ENCODE measurements at places on chromosomes 5 and 9.

DNA sequence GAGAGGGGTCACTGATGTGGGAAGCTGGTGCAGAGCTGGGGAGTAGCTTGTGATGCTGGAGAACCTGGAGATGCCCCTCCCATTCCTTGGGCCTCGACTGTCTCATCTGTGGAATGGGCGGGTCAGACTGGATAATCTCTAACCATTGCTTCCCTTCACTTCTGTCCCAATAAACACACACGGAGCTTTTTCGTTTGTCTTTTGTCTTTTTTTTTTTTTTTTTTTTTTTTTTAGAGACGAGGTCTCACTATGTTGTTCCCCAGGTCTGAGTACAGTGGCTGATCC is 36.5 kb downstream of the ALG2 start:
- no peak for DNase-seq

- no peak for DNase-seq
Observed at GRCh38 chr9:98147582-98147981, 28.6 kb upstream of the TRIM14 start.

DNA sequence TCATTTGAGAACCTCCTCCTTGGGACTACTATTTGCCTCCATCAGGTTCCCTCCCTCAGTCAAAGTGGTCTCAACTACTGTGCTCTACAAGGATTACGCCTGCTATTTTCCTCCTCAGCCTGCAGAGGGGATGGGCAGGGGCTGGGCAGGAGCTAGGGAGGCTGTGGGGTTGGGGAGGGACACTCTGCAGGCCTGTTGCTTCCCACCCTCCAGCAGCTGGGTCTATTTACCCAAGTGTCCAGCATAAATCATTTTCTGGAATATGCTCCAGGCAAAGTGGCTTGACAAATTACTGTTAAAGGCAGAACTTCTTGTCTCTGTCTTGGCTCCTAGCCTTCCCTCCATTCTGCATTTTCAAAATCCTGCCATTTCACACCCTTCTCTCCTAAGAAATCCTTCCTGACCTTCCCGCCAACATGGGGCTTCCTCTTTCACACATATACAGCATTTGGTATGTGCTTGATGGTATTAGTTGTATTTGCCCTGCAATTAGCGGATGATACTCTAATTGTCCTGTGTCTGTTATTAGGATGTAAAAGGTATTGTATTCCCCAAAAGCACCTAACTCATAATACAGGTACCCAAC is 106.7 kb downstream of the EFNA5 start:
- DNase-seq = no peak

DNA sequence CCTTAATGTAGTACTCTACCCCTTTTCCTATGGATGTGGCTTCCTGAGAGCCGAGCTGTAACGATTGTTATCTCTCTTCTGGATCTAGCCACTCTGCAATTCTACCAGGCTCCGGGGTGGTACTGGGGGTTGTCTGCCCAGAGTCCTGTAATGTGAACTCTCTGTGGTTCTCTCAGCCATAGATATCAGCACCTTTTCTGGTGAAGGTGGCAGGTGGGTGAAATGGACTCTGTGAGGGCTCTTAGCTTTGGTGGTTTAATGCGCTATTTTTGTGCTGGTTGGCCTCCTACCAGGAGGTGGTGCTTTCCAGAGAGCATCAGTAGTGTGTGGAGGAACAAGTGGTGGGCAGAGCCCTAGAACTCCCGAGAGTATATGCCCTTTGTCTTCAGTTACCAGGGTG is 122.1 kb downstream of the GABRG2 start:
- no peak for DNase-seq

- no peak for DNase-seq
Observed at GRCh38 chr9:129901993-129902739, 66.9 kb downstream of the USP20 start.

DNA sequence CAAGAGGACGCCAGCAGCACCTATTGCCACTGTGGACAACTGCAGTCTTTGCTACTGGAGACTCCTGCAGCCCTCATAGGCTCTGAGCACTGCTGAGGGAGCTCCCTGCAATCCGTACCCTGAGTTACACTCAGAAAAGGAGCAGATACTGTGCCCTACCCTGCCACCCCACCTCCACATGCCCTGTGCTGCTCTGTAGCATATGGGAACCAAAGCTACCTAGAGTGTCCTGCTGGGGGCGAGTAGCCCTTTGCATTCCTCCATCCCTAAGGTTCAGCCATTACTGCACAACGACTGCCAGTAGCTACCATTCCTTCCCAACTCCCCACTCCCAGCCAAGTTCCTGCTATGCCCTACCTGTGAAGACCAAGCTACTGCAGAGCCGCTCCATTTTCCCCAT is 90.2 kb upstream of the SNCAIP start:
- DNase-seq = no peak

DNA sequence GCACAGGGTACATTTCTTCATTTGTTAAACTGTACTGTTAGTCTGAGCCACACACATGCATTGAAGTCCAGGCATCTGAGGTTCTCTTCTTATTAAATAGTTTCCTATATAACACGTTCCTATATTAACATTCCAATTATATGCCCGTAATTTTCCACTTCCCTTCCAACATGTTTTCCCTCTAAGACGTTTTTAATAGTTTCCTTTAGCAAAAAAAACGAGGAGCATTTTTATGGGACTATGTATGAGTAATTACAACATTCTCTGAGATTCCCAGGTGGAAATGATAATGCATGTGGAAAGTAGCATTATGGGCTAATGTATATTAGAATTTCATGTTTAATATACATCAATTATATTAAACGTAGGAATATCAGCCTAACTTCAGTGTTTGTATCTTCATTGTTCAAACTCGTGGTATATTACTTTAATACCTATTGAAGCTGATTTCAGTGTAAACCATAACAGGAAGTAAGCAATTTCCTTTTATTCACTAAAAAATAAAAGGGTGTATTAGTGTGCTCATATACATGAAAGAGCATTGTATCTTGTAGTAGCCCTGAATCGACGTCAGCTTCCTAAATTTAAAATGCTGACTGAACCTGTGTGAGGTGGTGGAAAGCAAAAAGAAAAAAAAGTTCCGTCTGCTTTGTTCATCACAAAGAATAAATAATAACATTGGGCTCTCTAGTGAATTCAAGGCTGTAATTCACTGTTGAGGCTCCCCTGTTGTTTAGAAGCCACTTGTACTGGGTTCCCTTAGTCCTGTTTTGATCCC is 11.3 kb downstream of the SMARCA2 start:
- no peak for DNase-seq

GRCh38 chr9:82363198-82363597 is 374.6 kb downstream of the SPATA31D1 start:
- no peak for DNase-seq

DNA sequence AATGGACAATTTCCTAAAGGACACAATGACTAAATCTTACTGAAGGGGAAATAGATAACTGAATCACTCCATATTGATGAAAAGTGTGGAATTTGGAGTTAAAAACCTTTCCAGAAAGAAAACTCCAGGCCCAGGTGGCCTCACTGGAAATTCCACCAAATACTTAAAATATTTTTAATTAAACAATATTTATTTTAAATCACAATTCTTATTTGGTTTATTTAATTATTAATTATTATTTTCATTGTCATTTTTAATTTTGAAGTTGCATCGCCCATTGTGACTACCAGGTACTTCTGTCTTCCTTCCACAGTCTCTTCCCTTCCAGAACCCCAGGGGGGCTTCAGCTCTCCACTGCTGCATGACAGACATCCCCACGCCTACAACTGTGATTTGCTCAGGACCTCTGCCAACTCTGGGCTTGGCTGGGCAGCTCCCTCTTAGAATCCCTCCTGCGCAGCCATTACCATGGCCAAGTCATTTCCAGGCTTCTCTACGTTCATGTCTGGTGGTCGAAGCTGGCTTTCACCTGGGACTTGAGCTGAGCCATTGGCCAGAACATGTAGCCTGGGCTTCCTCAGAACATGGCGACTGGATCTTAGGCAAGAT is 16.4 kb upstream of the GADD45G start:
- DNase-seq = no peak

GRCh38 chr5:38929838-38930237 is 84.0 kb downstream of the OSMR start:
- no peak for DNase-seq

DNA sequence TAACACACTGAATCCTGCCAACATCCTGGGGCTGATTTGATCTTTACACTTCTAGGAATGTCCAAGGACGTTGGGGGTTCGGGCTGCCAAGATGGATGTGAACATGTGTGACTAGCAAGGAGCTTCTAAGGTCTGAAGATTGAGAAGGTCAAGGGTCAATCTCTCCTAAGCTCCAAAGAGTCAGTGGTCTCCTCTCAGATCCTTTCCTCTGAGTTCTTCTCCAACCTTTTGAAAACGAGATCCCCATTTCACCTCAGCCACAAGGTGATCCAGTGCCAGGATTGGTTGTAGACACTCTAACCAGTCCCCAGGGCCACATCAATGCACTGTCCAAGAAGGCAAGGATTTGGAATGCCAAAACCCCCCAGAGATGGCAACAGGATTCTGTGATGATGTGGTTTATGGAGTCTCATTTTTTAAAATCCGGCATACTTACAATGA is 266.8 kb downstream of the NDUFS4 start:
- DNase-seq = no peak

DNA sequence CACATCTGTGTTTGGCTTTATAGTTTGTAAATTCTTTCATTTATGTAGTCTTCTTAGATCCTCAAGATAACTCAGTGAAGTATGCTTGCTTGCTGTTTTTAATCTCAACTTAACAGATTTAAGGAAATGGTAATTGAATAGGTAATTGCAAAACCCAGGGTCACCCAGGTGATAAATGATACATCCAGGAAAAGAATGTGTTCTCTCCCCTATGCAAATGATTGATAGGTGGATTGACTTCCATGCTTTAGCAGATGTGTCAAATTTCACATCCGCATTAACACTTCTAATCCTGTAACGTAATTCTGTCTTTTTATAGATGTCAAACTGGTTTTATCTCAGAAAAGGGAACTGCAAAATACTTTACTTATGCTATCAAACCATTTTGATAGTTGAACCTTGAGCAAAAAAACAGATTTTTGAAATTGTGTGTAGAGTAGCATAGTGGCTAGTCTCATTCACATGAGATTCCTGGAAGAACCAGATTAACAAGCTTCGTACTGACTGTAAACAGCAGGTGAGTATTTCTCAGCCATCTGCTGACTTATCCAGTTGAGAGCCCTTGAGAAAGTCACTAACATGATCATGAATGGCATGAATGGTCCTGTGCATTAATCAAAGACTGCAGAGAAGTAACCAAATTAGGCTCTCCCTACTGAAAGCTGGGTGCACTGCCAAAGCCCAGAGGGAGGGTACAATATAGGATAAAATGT is 86.7 kb upstream of the PAM start:
- DNase-seq = no peak

- no peak for DNase-seq
Observed at GRCh38 chr5:121108725-121109124, 644.6 kb downstream of the PRR16 start.

- no peak for DNase-seq
Observed at GRCh38 chr5:55104036-55104772, 1.8 kb downstream of the GZMA start.

GRCh38 chr5:177483994-177484901 is 10.8 kb upstream of the DBN1 start:
- DNase-seq = no peak

DNA sequence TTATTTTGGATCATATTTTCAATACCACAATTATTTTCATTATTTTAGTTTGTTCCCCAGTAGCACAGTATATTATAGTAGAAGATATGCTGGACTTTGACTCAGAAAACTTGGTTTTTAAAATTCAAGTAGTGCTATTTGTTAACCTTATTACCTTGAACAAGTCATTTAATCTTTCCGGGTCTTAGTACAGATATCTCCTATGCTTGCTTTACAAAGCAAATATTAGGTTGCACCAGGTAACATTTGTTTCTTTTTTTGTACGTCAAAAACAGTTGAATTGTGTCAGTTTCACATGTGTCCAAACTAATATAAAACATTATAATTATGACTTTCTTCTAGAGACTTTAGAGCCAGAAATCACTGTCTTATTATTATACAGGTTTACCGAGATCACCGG is 338.1 kb downstream of the ARL15 start:
- DNase-seq = no peak

GRCh38 chr5:170006021-170006420 is 25.7 kb upstream of the INSYN2B start:
- no peak for DNase-seq

DNA sequence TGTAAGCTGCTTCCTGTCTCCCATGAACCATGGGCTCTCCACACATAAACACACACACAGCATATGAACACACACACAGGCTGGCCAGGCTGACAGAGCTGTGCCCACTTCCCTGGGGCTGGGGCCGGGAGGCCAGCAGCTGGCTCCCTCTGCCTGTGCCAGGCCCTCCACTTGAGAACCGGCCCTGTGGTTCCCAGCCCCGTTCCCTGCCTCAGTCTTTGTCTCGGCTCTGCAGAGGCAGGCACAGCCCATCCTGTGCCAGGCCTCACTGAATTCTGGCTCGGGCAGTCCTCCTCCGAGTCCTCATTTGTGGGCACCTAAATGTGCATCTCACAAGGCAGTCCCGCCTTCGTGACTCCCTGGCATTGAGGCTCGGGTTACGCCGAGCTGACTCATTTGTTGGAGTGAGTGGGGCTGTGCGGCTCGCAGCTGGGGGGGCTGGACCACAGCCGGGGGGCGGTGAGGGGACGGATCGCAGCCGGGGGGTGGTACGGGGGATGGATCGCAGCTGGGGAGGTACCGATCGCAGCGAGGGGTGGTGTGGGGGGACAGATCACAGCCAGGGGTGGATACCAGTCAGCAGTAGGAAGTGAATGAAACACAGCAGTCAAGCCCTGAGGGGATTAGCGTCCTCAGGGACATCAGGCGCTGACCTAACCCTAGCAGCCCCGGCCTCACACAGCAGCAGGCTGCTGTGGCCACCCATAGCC is 72.3 kb downstream of the PSMB7 start:
- peak; percentile 82 for DNase-seq

DNA sequence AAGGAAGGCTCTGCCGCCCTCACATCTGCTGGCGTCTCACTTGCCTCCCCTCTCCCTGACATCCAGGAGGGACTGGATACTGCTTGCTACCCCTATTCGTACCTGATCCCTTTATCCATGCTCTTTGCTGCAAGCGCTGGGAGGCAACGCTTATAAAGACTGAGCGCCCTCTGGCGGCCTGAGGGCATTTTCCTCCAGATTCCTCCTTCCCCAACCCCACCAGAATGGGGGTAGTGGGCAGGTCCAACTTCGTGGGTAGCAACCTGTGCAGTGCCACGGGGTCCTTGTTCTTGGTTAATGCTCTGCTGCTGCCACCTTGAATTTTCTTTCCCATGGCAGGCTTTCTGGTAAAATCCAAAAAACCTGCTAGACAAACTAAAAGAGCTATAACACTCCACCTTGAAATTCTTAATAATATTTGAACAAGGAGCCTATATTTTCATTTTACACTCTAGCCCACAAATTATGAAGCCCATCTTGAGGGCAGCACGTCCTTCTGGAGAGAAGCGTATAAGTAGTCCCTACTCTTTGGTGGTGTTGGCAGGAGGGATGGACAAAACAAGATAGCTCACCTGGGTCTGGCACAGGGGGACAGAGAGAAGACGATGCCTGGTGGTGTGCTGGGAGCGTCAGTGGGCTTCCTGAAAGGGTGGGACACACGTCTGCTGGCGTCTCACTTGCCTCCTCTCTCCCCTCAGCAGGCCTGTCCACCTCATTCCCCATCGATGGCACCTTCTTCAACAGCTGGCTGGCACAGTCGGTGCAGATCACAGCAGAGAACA is 52.5 kb downstream of the JADE2 start:
- DNase-seq = peak; percentile 77

All from frontal cortex (tissue), 4 donors.